ENCODE measurements at places on chromosomes 7 and 10. TPM values are rescaled to one million over a fixed set of nuclear protein-coding genes. Genes with fewer than 3 reads are reported as not detected.

EGFR gene
- 28.9 TPM for total RNA-seq

DNA sequence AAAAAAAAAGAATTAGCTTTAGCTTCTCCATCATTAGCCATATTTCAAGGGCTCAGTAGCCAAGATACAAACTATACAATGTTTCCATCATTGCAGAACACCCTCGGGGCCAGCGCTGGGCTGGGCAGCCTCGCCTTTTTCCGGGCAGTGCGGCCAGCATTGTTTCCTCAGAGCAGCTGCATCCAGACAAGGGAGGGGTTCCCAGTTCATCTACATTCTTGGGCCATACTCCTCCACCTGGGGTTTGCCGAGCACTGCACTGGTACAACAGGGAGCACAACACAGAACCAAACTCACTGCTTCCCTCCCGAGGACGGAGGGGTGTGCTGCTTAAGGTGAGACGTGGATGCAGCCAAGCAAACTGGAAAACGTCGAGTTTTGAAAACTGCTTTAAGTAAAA lies 2.4 kb upstream of the PKD1L1 start:
- DNase-seq, result no peak

DNA sequence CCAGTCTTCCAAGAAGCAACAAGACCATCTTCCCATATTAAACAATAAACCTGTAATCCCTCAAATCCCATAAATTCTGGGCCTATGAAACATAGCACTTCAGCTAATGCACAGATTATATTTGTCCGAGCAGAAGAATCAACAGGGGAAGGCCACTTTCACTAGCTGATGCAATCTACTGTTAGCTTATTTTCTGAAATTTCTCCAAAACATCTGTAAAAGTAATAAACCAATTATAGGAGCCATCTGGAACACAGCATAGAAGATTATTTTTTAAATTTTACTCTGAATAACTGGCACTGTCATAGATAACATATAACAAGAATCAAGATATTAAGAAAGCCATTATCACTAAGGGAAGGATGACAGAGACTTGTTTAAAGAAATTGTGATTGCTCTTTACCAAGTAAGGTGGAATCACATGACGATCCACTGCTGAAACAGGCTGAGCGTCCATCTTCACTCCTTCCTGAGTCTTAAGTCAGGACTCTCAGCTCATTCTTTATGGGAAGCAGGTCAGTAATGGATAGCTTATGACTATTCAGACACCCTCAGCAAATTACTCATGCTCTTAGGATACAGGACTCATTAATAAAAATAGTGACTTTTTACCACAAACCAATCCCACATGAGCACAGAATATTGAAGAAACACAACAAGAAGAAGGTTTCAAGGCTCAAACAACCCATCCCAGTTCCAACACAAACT lies 719.5 kb downstream of the XPNPEP1 start:
- DNase-seq, result no peak

DNA sequence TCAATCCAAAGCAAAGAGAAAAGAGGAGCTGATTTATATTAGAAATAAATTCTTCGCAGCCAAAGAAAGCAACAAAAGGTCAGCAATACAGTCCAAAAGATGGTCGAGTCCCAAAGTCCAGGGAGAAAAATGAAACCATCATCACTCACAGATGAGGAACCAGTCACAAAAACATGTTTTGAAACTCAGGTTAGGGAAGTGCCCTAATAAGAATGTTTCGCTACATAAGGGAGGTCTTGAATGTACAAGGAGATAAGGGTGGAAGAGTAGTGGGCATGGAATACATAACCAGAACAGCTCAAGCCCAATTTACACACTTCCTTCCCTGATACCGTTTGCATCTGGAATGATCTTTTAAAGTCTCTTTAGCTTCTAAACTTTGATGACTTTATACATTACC lies 53.6 kb downstream of the VPS41 start:
- no peak for DNase-seq

GATAD1 gene
- 14.6 TPM for total RNA-seq

PLAU gene
- 4.7 TPM for total RNA-seq

- no peak for DNase-seq
Observed at GRCh38 chr7:80107278-80107677, 27.4 kb upstream of the GNAI1 start.

TPST1 gene
- 51.0 TPM for total RNA-seq
